ENCODE measurements at places on chromosomes 4 and X.

- no peak for DNase-seq
Observed at GRCh38 chr4:174036576-174036975, 246.9 kb downstream of the FBXO8 start.

DNA sequence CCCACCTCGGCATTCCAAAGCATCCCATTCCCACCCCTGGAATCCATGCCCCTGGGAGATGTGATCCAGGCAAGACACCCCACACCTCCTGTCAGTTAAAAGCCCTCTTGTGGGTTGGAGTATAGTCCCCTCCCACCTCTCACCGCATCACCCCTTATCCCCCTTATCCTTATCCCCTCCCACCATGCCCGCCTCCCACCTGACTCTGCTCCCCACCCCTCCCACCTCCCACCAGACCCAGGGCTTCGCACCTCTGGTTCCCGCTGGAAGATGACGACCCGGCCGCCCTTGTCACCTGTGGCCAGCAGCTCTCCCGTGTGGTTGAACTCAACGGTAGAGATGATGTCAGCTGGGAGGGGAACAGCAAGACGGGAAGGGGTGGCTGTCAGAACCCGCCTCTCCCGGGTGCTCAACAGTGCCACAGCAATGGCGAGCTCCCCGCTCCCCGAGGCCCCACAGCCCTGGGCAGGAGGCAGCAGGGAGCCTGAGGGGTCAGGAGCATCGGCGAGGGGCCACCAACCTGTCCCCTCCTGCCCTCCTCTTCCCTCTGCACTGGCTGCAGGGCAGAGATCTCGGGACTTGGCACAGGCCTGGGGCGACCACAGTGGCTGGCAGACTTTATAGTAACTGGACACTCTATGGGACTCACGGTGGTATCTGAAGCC, 91.5 kb downstream of the PPP2R2C start:
- DNase-seq = no peak

- DNase-seq = no peak
Observed at GRCh38 chr4:147933316-147933715, 201.4 kb downstream of the ARHGAP10 start.

- DNase-seq = no peak
Observed at GRCh38 chrX:71618787-71619186, 476 bp upstream of the CXCR3 start.

GRCh38 chr4:13642170-13642950, 14.8 kb upstream of the BOD1L1 start:
- DNase-seq = peak; percentile 23

- no peak for DNase-seq
Observed at GRCh38 chr4:143253166-143253565, 68.4 kb downstream of the USP38 start.

DNA sequence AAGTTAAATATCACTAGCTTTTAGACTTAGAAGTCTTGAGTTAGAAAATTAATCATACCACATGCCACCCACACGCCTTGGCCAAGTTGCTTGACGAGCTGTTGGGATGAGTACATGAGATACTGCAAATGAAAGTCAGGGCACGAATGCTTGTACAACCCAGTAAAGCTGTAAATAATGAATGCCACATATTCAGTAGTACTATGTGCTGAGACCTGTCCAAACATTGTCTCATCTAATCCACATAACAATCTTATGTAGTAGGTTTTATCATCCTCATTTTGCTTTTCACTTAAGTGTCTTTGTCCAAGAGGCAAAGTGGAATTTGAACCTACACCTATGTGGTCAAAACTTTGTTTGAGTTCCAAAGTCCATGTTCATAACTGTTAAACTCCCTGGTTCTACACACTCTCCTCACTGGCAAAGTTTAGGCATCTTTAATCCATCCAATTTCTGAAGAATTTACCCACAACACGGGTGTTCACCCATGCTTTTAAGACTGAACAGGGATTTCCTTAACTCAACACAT, 74.1 kb downstream of the LDB2 start:
- DNase-seq = no peak

DNA sequence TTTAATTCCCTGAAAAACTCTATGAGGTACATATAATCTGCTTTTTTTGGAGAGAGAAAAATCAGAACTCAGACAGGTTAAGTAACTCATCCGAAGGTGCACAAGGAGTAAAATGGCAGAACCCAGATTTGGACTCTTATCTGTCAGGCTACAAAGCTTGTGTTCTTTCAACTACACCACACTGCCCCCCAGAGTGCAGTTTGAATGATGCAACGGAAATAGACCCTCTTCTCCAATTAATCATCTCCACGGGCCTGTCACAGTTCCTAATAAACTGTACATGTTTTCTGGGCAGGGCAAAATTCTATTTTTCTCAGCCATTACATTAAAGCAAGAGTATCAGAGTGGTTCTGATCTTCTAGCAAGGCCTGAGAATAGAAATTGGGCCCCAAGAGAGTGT, 35.3 kb upstream of the DCX start:
- no peak for DNase-seq

GRCh38 chr4:23135792-23136645, 443.3 kb downstream of the GBA3 start:
- DNase-seq = peak; percentile 29

GRCh38 chr4:95522682-95523530, 25.9 kb downstream of the UNC5C start:
- no peak for DNase-seq

DNA sequence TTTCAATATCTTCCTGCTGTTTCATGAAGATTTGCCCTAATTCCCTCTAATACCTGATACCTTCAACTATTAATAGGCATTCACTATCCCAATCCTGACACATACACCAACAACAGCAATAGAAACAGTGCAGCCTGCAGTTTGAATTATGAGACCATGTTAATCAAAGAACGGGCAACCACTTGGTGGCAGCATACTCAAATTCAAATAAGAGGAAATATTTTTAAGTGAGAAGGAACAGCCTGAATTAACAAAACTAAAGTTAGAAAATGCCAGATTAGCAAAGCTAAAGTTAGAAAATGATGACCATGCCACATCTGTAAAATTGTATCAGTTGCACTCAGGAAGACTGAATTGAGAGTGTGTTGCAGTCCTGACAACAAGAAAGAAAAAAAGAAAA, 204.9 kb downstream of the SMARCA1 start:
- DNase-seq = no peak

DNA sequence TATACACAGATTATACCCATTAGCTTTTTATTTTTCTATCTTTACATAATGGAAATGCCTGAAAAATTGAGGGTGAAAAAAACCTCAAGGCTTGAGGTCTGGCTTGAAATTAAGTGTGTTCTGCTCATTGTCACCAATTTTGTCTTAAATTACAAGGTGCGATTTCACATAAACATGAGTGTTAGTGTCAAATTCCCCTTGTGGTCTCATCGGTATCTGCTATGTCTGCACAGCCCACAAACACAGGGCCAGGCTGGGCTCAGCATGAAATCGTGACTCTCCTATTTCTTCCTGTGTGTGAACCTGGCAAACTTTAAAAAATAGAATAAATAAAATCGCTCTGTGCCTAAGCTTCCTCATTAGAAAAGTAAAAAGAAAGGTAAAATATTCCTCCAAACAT, 109.1 kb downstream of the CRLF2 start:
- DNase-seq = no peak

DNA sequence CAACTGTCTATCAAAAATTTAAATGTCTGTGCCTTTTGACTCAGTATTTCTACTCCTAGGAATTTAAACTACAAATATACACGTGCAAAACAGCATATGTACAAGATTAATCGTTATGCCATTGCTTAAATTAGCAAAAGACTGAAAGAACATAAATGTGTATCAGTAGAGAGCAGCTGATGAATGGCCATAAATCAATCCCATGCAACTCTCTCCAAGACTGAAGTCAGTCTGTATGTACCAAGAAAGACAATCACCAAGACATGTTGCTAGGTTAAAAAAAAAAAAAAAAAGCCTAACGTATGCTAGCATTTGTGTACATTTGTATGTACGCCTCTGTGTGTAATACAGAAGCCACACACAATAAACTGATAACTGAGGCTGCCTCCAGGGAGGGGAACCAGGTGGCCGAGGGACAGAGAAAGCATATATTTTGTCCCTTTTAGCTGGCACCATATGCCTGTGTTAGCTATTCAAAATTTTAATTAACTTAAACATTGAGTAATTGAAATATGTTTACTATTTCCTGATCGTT, 130.7 kb downstream of the SH3KBP1 start:
- DNase-seq = no peak

DNA sequence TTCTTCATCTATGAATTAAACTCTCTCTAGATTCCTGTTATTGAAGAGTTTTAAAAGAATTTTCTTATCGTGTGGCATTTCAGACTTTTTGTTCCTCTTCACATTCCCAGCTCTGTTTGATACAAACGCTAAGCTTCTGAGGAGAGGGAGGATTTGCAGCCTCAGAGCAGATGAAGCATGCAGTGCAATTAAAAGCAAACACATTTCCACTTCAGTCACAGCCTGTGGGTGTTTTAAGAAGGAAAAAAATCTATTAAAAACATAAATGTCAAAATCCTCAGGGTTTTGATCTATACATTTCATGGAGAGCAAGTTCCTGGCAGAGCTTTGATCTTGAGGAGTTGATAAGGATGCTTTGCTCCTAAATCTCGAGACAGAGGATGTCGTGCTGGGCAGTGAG, 442.4 kb upstream of the BOD1L1 start:
- DNase-seq = no peak

GRCh38 chr4:161573836-161574235, 590.0 kb downstream of the FSTL5 start:
- DNase-seq = no peak

- no peak for DNase-seq
Observed at GRCh38 chr4:87053176-87053658, 118.4 kb downstream of the AFF1 start.

GRCh38 chrX:104270916-104271512, 16.3 kb upstream of the ESX1 start:
- no peak for DNase-seq

DNA sequence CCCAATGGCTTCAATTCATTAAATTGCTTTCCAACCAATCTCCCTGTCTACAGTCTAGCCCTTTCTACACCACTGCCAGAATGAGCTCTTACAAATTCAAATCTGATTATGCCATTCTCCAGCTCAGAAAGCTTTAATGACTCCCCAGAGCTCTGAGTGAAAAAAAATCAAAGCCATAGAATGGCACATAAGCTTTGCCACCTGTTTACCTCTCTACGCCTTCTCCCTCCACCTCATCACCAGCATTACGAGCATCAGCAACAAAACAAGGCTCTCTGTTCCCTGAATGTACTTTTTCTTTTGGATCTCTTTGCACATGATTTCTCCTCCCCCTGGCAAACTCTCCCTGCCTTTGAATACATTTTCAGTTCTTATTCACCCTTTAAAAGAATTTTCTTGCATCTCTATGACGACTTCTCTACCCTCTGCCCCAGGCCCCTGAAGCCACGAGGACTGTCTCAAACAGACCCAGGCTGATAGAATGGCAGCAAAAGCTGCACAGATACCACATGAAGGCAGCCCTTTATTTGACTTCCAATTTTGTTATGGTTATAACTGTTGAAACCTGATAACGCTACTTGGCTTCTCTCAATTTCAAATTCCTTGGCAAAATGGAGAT, 516.0 kb downstream of the PCDH7 start:
- DNase-seq = no peak

GRCh38 chr4:16169490-16169889, 56.8 kb downstream of the TAPT1 start:
- no peak for DNase-seq

DNA sequence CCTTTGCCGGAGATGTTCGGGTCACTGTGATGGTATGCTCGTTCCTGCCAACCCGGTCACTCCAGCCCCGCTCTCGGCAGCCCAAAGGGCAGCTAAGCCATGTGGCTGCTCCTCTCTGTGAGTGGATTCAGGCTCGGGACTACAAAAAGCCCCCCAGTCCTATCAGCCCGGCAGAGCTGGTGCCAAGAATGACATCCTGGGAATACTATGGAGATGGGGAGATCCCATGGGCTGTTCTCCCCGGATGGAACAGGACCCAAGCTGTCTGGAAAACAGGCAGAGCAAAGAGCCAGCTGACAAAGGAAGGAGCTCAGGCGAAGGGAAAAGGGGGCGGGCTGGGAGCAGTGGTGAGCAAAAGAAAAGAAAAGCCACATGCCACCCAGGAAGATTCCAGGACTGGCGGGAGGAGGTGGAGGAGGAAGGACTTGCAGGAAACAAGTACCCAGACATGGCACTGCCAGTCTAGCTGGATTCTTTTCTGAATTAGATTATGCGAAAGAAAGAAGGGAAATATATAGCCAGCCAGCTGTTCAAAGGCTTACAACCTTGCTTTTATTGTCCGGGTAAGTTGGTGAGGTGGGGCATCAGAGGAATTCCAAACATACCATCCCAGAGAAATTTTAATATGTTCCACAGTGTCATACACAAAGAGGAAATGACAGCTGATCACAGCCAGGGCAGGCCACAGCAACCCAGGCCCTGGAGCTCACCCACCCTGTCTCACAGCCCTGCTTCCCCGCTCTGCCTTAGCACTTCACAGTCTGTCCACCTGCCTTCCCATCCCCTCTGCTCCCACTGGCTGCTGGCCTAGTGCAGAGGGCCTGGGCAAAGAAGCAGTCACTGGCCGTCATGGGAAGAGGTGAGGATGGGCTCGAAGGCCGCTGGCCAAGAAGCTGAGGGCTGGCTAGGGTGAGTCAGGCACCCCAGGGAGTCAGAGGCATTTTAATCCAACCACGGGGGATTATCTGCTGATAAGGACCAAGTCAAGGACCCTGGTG, 3.4 kb downstream of the NDP start:
- DNase-seq = no peak

DNA sequence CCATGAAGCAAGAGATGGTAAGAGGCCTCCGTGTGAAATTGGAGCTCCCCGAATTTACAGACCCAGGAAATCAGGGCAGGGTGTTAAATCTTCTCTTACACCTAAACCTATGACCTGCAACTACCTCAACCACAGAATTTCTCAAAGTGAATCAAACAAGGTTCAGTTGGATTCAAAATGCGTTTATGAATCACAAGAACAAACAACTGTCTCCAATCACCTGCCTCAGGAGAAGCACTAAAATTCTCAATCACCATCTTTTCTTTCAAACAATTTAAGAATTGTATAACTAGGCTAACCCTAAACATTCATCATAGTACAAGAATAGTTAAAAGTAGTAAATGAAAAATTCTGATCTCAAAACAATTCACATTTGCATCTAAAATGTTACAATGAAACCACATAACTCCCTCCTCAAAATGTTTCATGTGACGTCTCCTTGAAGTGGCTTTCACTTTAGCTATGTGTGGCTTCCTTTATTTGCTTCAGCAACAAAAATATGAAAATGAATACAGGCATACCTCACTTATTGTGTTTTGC, 19.2 kb downstream of the PPP3CA start:
- DNase-seq = no peak
